ENCODE measurements at places on chromosomes 1 and 21.

DNA sequence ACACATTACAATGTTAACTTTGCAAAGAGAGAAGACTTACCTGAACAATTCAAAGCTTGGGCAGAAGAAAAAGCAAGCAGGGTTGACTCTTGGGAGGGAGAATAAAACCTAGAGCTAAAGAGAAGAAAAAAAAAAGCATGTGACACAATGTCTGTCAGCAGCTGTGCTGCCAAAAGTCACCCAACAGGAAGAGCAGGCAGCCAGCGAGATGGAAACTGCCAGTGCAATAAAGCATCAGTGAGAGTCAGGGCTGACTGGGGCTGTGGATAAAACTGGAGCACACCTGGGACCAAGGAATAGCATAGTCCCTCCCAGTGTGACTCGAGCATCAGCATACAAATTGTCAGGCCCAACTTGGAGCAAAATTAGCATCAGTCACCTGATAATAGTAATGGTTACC lies 65.0 kb upstream of the SLC22A15 start:
- H3K36me3 ChIP-seq: no peaks in the 10 kb centered on the region
- no peak for DNase-seq
- no peaks in the 10 kb centered on the region for H3K4me1 ChIP-seq
- no peak overlapping the region for H3K27ac ChIP-seq
- no peak overlapping the region for H3K4me3 ChIP-seq
- no peaks in the 10 kb centered on the region for H3K27me3 ChIP-seq

- H3K27me3 ChIP-seq: no peaks in the 10 kb centered on the region
- no peak overlapping the region for H3K4me3 ChIP-seq
- no peaks in the 10 kb centered on the region for H3K4me1 ChIP-seq
- H3K36me3 ChIP-seq: no peaks in the 10 kb centered on the region
Observed at GRCh38 chr1:101051688-101052638, 26.4 kb upstream of the DPH5 start.

- H3K27me3 ChIP-seq: no peaks in the 10 kb centered on the region
- H3K4me1 ChIP-seq: peaks cover 2% of the 10 kb centered on the region
- H3K36me3 ChIP-seq: no peaks in the 10 kb centered on the region
- DNase-seq: no peak
- no peak overlapping the region for H3K27ac ChIP-seq
Observed at GRCh38 chr1:36137776-36138175, 11.5 kb downstream of the TRAPPC3 start.

DNA sequence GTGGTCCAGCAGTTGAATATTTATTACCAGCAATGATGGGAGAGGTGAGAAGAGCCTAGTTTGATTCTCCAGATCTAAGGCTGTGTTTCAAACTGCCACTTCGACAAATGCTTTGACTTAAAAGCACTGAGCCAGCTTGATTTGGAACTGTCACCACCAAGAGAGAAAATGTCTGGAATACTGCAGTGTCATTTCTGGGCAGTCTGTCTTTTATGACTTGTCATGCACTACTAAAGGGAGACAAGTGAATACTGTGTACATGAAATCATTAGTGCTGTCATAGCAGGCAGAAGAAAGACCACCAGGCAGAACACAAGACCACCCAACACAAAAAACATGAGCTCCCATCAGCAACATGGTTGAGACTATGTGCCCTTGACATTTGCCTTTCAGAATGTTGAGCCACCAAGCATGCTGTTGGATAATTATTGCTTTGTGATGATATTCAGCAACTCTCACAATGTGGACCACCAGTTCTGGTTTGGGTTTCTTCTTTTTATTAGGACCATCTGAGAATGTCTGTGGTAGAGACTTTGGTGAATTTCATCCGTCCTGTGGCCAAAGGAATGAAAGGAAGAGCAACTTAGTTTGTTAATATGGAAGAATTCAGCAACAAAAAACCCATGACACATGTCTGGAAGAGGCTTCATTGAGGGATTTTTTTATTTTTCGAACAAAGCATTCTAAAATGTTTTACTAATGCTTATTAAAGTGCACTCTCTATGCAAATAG lies 125.8 kb downstream of the NTMT2 start:
- no peaks in the 10 kb centered on the region for H3K4me1 ChIP-seq
- no peaks in the 10 kb centered on the region for H3K36me3 ChIP-seq
- DNase-seq: no peak
- H3K27ac ChIP-seq: no peak overlapping the region
- H3K27me3 ChIP-seq: no peaks in the 10 kb centered on the region

DNA sequence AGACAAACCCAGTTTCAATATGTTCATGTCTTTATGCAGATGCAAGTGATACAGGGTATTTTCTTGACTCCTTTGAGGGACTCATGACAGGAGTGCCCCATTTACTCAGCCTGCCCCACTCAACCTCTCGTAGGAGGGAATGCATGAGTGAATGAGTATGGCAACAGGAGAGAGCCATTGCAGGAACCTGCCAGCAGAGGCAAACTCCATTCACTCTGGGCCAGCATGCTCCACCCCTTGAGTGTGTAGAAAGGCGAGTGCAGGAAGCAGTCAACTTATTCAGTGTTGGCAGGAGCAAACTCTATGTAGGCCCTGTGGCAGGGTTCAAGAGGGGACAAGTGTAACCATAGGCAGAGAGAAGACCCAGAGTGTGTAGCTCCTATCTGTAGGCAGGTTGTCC lies 1526.3 kb downstream of the PLA2G4A start:
- no peaks in the 10 kb centered on the region for H3K36me3 ChIP-seq
- no peak for DNase-seq
- no peak overlapping the region for H3K4me3 ChIP-seq
- no peaks in the 10 kb centered on the region for H3K4me1 ChIP-seq
- no peaks in the 10 kb centered on the region for H3K27me3 ChIP-seq
- H3K27ac ChIP-seq: no peak overlapping the region

DNA sequence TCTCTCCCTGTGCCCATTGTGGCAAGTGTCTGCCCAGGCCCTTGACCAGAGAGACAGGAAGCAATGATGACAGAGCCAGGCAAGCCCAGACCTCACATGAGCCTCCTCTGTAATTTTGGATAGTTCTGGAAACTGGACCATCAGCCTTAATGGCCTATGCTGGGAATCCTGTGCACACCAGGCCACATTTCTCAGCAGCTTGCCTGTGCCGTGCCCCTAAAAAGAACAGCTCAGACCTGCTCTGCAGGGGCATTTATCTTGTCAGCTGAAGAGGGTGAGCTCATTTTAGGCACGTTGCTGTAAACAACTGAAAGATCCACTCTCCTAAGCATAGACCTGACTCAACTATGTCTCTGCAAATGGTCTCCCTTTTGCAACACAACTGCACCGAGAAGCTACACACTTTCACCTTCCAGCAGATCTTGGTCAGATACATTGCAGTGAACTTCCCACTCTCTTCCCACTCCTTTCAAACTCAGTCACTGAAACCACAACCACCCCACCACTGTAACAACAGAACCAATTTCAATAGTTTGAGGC lies 53.5 kb upstream of the BACH1 start:
- no peaks in the 10 kb centered on the region for H3K36me3 ChIP-seq
- H3K27ac ChIP-seq: no peak overlapping the region
- no peak overlapping the region for H3K4me3 ChIP-seq
- no peaks in the 10 kb centered on the region for H3K4me1 ChIP-seq
- DNase-seq: no peak
- no peaks in the 10 kb centered on the region for H3K27me3 ChIP-seq

GRCh38 chr1:44442791-44443190 lies 37.7 kb downstream of the RNF220 start:
- H3K27me3 ChIP-seq: no peaks in the 10 kb centered on the region
- H3K27ac ChIP-seq: no peak overlapping the region
- no peaks in the 10 kb centered on the region for H3K36me3 ChIP-seq
- DNase-seq: no peak
- no peaks in the 10 kb centered on the region for H3K4me1 ChIP-seq

- H3K4me1 ChIP-seq: peaks cover 5% of the 10 kb centered on the region
- no peak for DNase-seq
- H3K36me3 ChIP-seq: no peaks in the 10 kb centered on the region
- no peak overlapping the region for H3K27ac ChIP-seq
- H3K4me3 ChIP-seq: no peak overlapping the region
Observed at GRCh38 chr1:15739745-15740144, 2.6 kb upstream of the TMEM82 start.

- no peaks in the 10 kb centered on the region for H3K27me3 ChIP-seq
- DNase-seq: no peak
- peaks cover 3% of the 10 kb centered on the region for H3K4me1 ChIP-seq
- no peak overlapping the region for H3K4me3 ChIP-seq
Observed at GRCh38 chr1:248813546-248813945, 12.2 kb downstream of the SH3BP5L start.

GRCh38 chr21:38930853-38931252 lies 125.1 kb downstream of the ETS2 start:
- peaks cover 1% of the 10 kb centered on the region for H3K4me1 ChIP-seq
- H3K4me3 ChIP-seq: no peak overlapping the region
- no peak for DNase-seq

- no peaks in the 10 kb centered on the region for H3K4me1 ChIP-seq
- no peaks in the 10 kb centered on the region for H3K36me3 ChIP-seq
- H3K4me3 ChIP-seq: no peak overlapping the region
- no peaks in the 10 kb centered on the region for H3K27me3 ChIP-seq
Observed at GRCh38 chr21:39062196-39062595, 121.1 kb downstream of the PSMG1 start.

DNA sequence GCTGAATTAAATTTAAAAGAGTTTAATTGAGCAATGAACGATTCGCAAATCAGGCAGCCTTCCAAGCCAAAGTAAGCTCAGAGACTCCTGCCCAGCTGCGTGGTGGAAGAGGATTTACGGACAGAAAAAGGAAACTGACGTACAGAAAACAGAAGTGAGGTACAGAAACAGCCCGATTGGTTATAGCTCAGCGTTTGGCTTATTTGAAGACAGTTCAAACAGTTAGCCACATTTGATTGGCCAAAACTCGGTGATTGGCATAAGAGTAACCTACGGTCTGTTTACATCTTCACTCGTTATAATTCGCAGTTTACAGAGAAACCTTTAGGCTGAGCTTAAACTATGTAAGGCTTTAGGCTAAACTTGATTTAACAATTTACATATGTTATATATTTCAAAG lies 46.9 kb downstream of the CR1L start:
- no peak overlapping the region for H3K4me3 ChIP-seq
- no peak overlapping the region for H3K27ac ChIP-seq
- H3K27me3 ChIP-seq: no peaks in the 10 kb centered on the region
- H3K4me1 ChIP-seq: no peaks in the 10 kb centered on the region
- H3K36me3 ChIP-seq: no peaks in the 10 kb centered on the region
- DNase-seq: no peak

GRCh38 chr1:202709276-202710041 lies 795 bp downstream of the SYT2 start:
- peak overlapping the region; percentile 29 for H3K4me3 ChIP-seq
- no peaks in the 10 kb centered on the region for H3K27me3 ChIP-seq
- DNase-seq: no peak
- H3K27ac ChIP-seq: no peak overlapping the region
- H3K4me1 ChIP-seq: no peaks in the 10 kb centered on the region

DNA sequence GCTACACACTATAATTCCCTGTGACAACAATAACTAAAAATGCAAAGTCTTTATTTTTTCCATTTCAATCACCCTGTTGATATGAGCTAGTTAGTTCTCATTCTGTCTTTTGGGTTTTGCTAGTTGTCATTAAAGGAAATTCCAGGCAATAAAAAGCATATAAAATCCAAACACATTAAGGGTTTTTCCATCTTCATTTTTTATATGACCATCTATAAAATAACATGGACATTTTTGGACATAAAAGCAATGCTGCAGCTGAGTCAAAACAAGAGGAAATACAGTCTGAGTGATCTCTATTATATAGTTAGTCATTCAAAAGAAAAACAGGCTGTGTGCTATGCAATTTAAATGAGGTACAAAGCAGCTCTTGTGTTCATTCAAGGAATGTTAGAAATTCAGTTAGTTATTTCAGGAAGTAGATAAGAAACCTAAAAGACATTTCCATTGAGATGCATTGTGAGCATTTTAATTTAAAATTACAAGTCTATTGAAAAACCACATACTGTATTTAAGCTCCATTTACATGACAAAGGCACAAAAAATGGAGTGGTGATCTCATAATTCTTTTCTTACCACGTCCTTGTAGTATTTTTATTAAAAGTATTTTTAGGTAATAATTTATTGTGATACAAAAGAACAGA lies 67.3 kb upstream of the BCL10 start:
- H3K36me3 ChIP-seq: no peaks in the 10 kb centered on the region
- no peak for DNase-seq
- H3K27me3 ChIP-seq: no peaks in the 10 kb centered on the region
- H3K27ac ChIP-seq: no peak overlapping the region
- H3K4me1 ChIP-seq: peaks cover 3% of the 10 kb centered on the region

- H3K36me3 ChIP-seq: no peaks in the 10 kb centered on the region
- DNase-seq: no peak
- H3K4me3 ChIP-seq: no peak overlapping the region
- H3K27me3 ChIP-seq: no peaks in the 10 kb centered on the region
- H3K4me1 ChIP-seq: no peaks in the 10 kb centered on the region
- H3K27ac ChIP-seq: no peak overlapping the region
Observed at GRCh38 chr1:217620814-217621213, 10.1 kb downstream of the GPATCH2 start.

- H3K4me3 ChIP-seq: no peak overlapping the region
- H3K27me3 ChIP-seq: no peaks in the 10 kb centered on the region
- H3K27ac ChIP-seq: no peak overlapping the region
- no peaks in the 10 kb centered on the region for H3K36me3 ChIP-seq
Observed at GRCh38 chr21:45110873-45111624, 36.7 kb downstream of the ADARB1 start.
